Prostate gland (tissue), 2 donors: ENCODE measurements at places on chromosomes 7 and 10.

DNA sequence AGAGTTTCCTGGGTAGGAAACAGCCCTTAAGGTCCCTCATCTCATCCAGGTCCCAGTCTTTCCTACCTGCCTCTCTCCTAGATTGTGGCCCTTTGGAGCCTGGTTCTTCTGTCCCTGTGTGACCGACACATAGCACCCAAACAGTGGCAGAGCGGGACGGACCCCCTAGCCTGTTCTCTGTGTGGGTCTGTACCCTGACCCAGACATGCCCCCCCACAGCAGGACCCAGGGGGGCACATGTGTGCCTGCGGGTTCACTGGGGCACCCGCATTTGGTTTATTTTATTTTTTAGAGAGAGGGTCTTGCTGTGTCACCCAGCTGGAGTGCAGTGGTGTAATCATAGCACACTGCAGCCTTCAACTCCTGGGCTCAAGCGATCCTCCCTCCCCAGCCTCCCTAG lies 11.5 kb downstream of the LIMK1 start:
- no peak for DNase-seq

DNA sequence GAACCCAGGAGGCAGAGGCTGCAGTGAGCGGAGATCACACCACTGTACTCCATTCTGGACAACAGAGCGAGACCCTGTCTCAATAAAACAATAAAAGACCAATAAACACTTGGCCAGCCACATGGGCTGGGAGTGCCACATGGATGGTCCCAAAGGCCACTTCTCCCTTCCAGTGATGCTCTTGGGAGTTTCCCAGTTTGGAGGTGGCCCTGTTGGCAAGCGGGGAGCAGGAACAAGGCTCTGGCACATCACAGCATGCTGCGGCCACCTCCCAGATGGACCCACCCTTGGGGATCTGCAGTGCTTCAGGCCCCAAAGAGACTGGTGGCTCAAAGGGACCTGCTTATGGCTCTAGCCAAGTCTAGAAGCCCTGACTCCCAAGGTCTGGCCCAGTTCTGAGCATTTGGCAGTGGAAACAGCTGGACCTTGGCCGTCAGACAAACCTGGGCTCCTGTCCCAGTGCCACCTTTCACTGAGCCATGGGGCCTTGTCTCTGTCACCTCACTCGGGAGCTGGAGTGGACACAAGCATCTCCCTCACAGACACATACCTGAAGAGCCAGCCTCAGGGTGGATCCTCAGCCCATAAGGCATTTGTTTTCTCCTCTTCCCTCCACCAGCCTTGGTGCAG lies 91.7 kb downstream of the COL13A1 start:
- DNase-seq: no peak

DNA sequence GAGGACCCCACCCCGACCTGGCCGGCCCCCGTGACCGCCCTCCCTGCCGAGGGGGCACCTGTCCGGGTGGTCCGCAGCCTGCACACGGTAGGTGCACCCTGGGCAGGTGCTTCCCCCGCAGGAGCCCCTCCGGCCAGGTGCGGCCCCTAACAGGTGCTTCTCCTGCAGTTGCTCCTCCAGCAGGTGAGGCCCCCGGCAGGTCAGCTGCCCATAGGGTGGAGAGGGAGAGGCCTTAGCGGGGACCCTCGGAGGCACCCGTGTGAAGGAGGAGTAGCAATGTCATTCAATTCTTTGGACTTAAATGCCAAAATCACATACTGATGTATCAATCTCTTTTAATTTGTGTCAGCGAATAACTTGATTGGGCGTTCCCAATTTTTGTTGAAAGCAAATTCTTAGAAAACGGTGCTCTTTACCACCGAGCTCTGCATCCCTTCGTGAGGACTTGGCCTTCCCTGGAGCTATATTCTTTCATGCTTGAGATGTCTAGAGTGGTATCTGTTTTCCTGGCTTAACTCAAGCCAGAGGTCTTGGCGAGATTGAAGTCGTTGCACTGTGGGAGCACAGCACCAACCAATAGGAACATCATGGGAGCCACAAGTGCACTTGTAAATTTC lies 738 bp upstream of the NCAPG2 start:
- no peak for DNase-seq

GRCh38 chr10:119981826-119982225 lies 89.3 kb downstream of the SEC23IP start:
- DNase-seq: no peak

DNA sequence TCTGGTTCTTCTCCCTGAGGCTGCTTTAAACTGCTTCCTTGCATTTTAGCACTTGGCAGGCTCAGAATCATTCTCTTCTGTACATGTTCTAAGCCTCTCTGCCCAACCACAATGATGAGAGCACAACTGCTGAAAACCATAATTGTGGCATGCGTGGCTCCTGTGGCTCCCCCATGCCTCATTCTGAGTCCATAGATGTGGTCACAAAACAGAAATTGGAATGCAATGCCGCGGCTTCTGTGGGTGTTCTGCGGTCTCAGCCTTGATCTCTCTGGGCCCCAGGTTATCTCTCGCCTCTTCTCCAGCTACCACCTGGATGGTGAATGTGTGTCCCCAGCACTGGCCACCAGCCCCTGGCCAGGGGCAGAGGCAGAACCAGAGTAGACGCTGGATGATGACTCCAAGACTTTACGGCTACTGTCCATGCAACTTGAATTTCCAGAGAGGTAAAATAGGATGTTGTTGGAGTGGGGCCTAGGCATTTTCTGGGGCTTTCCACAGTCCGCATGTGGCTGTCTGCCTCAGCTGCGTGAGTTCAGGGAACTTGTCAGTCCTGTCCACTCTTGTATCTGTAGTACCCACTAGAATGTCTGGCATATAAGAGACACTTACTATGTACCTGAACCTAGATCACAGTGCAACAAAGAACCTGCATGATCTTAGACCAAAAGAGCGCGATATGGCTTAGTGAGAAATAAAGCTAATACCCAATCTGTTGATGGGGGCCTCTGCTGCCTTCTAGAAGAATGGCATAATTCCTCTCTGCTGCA lies 52.4 kb upstream of the ADRB1 start:
- DNase-seq: no peak

- DNase-seq: no peak
Measured at GRCh38 chr7:4996696-4997222, 37.8 kb upstream of the MMD2 start.

- no peak for DNase-seq
Measured at GRCh38 chr10:75936841-75937240, 505.4 kb downstream of the LRMDA start.

DNA sequence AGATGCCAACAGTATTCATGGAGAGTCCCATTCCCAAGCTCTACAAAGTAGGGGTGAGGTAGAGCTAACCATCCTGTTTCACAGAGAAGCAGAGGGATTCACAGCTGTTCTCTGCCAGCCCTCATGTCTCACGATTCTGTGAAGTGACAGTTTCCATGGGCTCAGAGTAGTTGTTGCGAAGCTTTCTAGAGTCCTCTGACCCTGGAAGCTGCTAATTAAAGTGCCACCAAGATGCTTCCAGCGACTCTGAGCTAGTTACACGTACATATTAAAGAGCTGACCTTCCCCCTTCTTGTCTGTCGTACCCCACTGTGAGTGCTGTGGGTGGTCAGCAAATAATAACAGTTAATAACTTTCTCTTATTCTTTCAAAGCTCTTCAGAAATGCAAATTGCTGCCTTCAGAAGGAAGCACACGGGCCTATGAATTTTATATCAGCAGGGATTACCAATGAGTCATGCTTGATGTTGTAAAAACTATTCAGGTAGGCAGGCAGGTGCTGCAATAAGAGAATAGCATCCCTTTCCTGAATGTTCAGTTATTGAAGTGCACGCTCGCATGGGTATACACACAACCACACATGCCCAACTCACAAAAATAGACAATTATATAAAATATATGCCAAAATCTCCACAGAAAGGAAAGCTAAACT lies 34.1 kb downstream of the DNAJB9 start:
- no peak for DNase-seq

GRCh38 chr10:103627111-103627892 lies 133.8 kb downstream of the NEURL1 start:
- no peak for DNase-seq

GRCh38 chr10:70232155-70232858 lies 922 bp downstream of the PPA1 start:
- peak; percentile 35 for DNase-seq

DNA sequence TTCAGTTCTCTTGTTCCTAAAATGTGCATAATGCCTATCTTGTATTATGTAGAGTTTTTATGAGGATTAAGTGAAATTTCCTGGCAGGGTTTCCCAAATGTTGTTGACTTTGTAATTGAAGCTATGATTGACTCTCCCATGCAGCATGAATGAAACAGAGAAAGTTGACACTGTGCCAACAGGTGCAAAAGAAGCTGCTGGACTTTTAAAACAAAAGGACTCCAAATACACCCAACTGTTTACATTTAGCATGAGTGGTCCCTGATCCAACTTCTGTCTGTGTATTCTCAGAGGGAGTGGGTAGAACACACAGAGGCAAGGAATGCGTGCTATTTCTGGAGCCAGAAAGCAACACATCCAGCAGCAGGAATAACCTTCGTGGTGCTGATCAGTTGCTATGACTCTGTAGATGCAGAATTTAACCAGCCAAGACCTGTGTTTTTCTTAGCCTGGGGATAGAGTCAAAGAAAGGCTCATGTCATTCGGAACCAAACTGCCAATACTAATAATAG lies 14.4 kb upstream of the RBM20 start:
- peak; percentile 31 for DNase-seq

- no peak for DNase-seq
Measured at GRCh38 chr10:110977662-110978061, 58.3 kb downstream of the SHOC2 start.

- DNase-seq: no peak
Measured at GRCh38 chr7:133545618-133546017, 292.7 kb downstream of the EXOC4 start.

DNA sequence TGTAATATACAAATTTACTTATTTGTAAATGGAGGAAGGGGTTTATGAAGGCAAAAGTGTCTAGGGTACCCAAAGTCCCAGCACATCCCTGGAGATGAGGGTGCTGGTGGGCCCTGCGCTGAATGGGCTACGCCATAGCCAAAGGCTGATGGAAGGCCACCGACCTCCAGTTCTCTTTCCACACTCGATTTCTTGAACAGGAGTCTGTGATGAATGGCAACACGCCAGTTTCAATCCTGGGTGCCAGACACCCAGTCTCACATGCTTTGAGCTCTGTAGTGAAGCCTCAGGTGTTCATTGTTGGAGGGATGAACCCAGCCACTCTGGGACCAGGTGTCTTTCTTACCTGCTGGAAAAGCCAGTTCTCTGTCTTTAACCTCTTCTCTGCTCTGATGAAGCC lies 752 bp downstream of the LRMDA start:
- DNase-seq: no peak

DNA sequence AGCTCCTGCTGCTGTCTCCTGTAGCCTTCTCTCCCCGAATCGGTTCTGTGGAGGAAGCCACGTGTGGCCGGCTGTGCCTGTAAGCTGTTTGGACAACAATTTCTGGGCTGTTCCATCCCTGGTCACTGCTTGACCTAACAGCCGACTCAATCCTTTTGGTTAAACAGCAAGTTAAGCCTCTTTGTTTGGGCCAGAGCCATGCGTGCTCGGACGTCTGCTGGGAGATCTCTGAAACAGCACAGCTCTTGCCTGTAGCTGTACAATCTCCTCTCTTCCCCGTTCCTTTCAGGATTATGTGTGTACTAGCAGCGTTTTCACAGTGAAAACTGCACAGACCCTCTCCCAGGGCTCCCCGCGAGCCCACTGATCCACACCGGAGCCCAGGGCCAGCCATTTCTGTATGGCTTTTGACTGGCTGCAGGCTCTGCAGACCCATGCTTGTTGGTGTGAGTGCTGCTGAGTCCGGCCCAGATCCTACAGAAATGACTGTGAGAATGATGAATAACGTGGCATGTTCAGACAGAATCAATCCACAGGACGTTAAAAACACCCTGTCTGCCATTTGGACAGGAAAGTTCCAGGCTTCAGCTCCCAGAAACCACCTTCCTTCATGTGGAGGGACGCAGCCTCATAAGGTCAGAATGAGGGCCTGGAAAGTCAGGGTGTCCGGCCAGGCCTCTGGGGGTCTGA lies 428.6 kb upstream of the ADARB2 start:
- DNase-seq: no peak

DNA sequence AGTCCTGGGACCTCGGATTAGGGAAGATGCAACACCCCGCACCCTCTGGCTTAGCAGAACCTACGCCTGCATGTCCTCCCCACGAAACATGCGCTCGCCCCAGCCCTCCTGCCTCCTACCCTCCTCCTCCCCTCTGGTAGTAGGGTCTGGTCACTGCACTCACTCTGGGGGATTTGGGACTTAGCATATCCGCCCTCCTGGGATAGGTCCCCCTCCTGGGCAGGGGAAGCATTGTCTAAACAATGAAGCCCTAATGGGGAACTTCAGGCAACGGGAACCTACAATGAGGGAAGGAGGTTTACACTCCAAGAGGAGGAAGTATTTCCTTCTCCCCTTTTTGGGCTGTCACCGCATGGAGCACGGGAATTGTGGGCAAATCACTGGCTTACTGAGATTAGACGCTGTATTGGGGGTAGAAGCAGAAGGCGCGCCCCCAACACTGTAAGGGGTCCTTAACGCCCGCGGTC lies 892 bp downstream of the CRHR2 start:
- no peak for DNase-seq

DNA sequence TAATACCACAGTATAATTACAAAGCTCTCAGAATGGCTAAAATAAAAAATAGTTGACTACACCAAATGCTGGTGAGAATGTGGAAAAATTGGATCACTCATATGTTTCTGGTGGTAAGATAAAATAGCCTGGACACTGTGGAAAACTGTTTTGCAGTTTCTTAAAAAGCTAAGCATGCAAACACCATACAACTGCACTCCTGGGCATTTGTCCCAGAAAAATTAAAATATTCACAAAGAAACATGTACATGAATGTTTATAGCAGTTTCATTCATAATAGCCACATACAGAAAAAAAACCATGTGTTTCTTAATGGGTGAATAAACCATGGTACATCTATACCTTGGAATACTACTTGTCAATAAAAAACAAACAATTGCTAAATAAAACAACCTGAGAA lies 172.9 kb downstream of the AHR start:
- DNase-seq: no peak

GRCh38 chr7:5605775-5606634 lies 175.5 kb downstream of the RNF216 start:
- no peak for DNase-seq

- no peak for DNase-seq
Measured at GRCh38 chr10:6695519-6695918, 115.4 kb upstream of the PRKCQ start.

- no peak for DNase-seq
Measured at GRCh38 chr10:60426425-60426824, 36.8 kb upstream of the ANK3 start.

DNA sequence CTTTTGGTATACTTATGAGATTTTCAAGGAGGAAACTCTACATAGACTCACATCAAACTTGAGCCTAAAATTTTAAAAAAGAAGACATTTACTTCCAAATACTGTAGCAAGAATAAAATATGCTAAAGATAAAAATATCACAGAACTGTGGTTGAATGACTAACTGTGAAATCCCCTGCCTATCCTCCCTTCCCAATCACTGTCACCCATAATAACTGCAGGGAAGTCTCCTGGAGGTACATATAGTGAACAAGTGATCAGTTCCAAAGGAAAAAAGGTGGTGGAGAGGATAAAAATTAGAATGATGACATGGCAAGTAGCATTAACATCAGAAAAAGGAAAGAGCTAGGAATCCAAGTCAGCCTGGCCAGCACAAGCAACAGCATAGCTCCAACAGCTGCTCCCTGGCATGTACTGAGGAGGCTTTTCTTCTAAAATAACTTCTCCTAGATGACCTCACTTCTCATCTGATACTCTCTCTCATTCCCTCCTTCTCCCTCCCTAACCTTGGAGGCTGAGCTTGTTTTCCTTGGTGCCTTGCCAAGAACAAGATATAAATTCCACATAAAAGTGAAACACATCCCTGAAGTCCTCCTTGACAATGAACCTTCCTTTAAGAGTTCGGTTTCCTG lies 124.0 kb downstream of the IQUB start:
- peak; percentile 5 for DNase-seq

- DNase-seq: no peak
Measured at GRCh38 chr10:129394518-129395328, 72.3 kb upstream of the MGMT start.
